Stimulated activated CD8-positive, alpha-beta memory T cell treated with anti-CD3 and anti-CD28 coated beads, Interleukin-7, amount 100 ng/mL, for 4 hours (primary cell): ENCODE measurements at places on chromosomes 3 and 15.

GRCh38 chr3:161454615-161455014 lies 42.0 kb upstream of the OTOL1 start:
- no peak for DNase-seq

GRCh38 chr15:41777421-41777973 lies 3.2 kb downstream of the MAPKBP1 start:
- DNase-seq: no peak

GRCh38 chr3:141257961-141258360 lies 26.3 kb downstream of the PXYLP1 start:
- no peak for DNase-seq

DNA sequence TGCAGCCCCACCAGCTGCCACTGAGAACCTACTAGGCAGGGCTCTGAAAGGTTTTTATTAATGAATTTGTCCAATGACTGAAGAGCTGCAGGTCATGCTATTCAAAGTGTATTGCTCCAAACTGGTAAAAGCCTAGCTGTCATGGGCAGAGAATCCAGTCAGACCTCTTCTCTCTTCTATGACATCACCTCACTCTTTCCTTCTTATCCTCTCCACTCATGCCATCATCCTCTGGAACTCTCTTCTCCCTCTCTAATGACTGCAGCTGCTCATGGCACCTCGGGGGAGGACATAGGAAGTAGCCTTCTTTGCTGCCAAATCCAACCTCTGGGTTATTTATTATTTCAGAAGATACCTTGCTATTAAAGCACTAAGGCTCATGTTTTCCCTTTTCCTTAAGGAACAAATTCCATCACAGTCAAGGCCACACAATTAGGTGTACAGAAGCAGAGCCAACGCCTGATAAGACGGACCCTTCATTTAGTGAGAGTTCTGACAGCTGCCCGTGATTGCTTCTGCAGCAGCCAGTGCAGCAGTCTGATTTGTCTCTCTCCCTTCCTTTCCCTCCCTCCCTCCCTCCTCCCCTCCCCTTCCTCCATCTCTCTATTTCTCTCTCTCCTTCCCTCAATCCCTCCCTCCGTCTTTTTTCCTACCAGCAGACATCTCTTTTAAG lies 87.0 kb upstream of the ONECUT1 start:
- no peak for DNase-seq

GRCh38 chr3:196232882-196233251 lies 16.5 kb downstream of the SLC51A start:
- DNase-seq: no peak

DNA sequence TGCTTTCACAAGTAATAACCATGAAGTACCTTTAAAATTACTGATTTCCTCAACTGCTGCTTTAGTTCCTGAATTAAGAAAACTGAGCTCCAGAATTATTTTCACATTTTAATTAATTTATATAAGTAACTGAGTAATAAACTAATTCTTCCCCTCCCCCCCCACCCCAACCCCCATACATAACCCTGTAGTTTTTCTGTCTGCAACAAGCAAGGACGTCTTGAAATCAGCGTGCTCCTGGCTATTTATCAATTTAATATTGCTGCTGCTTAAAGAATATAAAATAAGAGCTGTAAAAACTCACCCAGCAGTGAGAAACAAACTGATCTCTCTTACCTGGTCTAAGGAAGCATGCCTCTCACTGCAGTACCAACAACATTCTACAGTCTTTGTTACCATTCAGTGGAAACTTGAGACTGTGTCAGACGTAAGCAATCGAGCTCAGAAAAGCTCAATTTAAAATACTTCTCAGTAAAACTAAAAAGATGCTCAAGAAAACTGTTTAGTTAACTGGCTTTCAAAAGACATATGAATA lies 121.0 kb downstream of the TFDP2 start:
- DNase-seq: no peak

DNA sequence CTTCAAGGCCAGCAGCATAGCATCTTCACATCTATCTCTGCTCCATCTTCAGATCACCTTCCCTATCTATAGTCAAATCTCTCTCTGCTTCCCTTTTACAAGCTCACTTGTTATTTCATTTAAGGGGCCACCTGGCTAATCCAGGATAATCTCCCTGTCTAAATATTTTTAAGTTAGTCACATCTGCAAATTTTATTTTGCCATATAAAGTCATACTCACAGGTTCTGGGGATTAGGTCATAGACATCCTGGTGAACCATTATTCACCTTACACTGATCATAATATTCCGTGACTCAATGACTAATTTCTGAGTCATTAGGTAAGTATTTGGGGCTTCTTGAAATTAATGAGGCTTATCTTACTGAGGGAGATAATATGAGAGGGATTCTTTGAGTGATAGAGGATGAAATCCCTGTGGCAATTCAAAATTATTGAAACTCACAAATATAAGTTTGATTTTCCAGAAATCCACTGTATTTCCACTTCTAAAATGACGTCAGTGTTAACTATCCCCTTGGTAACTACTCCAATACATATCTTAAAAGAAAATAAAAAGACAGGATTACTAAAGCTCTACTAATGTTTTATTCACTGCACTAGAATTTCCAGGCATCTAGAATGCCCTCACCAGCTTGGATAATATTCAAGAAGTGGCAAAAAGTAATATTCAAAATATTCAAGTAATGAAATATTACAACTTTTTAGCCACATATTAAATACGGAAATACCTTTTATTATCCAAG lies 93.7 kb upstream of the RBMS3 start:
- DNase-seq: no peak

DNA sequence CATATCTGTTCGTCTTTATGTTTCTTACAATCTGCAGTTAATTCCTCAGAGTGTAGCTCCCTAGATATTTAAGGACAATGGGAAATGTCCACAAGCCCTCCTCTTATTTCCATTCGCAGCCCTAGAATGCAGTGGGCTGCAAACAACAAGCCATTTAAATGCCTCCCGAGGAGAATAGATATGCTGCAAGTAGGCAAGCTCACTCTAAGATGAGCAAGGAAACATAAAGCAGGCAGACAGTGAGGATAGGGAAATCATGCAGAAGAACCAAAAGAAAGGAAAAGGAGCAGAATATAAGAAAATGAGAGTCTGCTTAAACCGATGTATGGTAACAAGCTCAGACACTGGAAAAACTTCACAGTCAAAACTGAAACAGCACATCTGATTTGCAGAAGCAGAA lies 561.9 kb downstream of the GBE1 start:
- no peak for DNase-seq

DNA sequence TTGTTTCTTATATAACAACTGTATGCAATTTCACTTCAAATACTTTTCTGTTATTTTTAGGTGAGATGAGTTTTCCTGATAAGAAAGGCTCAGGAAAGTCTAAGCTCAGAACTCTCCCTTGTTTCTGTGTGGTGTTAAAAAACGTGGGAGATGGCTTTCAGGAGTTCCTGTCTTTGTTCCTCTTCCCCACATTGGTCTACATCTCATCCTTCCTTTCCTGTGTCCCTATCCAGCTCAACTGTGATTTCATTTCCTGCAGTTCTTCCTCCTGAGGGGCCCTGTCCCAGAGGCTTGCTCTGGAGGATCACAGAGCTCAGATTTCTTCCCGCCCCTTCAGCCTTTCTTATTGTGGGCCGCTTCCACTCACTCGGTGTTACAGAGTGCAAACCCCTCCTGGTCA lies 11.2 kb downstream of the SEC13 start:
- DNase-seq: no peak

- DNase-seq: no peak
Observed at GRCh38 chr3:24406900-24407299, 87.8 kb downstream of the THRB start.

- no peak for DNase-seq
Observed at GRCh38 chr15:87929841-87930240, 326.7 kb downstream of the NTRK3 start.

DNA sequence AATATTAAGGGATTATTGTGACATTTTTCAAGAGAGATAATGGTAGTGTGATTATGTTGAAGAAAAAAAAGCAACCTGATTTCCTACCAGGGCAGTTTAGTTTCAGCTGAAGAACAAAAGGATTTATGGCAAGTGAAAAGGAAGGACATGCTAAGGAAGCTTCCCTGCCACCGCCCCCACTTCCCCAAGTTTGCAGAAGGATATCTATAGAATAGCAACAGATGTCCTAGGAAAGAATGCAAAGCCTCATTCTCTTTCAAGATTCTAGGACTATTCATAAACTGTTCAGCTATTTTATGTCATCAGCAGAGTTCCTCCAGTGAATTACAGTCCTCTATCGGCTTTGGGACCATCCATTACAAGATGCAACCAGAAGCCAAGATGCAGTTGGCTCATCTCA lies 160.8 kb downstream of the SATB1 start:
- no peak for DNase-seq

DNA sequence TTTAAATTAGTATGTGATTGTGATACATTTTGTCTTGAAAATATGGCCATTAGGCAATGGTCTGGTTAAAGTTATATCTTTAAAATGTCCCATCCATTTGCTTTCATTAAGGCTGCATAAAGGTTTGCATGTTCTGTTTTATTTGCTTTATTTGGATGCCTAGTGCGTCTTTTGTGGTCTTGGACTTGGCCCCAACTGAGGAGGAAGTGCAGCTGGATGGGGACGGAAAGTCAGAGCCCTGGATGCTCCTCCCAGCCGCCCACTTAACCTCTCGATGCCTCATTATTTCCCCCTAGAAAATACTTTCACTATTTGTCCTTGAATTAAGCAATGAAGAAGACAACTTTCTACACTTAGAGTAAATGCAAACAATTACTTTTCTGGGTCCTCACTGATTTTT lies 898.2 kb downstream of the MCTP2 start:
- DNase-seq: no peak

DNA sequence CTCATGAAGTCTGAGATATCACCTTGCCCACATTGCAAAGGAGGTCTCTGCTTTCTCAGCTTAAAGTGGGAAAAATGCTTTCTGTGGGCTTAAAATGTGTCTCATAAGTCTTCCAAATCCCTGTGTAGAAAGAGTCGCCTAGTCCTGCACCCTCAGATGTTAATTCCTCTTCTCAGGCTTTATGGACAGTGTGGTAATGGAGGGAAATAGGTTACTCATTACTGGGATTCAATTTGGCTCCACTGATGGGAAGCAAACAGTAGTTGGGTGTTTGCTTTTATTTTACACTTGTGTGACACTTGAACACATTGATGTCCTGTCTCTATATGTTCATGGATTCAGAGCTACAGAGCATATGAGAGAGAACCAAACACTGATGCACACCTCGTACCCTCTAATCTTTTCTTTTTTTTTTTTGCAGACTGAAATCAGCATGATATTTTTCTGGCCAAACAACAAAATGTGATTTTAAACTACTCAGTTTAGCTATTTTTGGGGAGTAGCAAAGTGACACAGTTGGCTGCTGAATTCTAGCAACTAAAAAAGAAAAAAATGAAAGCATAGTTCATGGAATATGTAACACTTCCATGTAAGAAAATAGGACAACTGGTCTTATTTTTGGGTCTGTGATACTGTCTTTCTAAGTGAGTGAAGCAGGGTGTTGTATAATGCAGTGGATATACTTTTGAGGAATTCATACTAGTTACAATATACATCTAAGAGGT lies 8.6 kb downstream of the PTPRG start:
- no peak for DNase-seq

GRCh38 chr3:71281280-71281679 lies 302.2 kb downstream of the FOXP1 start:
- DNase-seq: no peak

DNA sequence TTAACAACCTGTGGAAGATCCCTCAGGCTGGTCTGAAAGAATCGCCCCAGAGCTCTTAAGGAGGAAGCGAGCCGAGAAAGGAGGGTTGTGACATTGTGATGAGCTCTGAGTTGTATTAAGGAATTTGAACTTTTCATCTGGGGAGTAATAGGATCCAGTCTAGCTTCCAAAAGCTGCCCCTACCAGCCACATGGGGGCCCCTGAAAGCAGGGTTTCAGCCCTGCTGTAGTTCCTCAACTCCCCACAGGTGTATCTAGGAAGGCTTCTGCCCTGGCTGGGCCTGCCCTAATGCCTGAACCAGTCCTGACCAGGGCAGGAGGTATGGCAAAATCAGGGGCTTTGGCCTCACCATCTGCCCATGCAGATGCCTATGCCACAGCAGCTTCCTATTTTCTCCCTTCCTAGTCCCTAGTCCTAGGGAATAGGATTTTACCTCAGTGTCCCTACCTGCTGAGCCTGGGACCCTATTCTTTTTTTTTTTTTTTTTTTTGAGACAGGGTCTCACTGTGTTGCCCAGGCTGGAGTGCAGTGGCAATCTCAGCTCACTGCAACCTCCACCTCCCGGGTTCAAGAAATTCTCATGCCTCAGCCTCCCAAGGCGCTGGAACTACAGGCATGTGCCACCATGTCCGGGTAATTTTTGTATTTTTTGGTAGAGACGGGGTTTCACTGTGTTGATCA lies 5.0 kb upstream of the AP3S2 start:
- no peak for DNase-seq
